ENCODE measurements at places on chromosomes 4 and X. TPM values are rescaled to one million over a fixed set of nuclear protein-coding genes. Genes with fewer than 3 reads are reported as not detected.

The GABRE gene
- not detected for total RNA-seq

The GABRG1 gene
- not detected for total RNA-seq

The NPFFR2 gene
- total RNA-seq, result not detected

The MAGEA8 gene
- total RNA-seq, result not detected

The SPP1 gene
- total RNA-seq, result 0.63 TPM

The TMEM156 gene
- total RNA-seq, result 43.3 TPM

The TRMT10A gene
- total RNA-seq, result 8.1 TPM

The ADH1B gene
- not detected for total RNA-seq

The HEPH gene
- total RNA-seq, result 0.20 TPM

The INTU gene
- not detected for total RNA-seq

The SSX4 gene
- not detected for total RNA-seq

The PAGE5 gene
- not detected for total RNA-seq

The FAM53A gene
- total RNA-seq, result 1.9 TPM

The CXCL10 gene
- 10.5 TPM for total RNA-seq

The TLR2 gene
- 4.6 TPM for total RNA-seq

The PDCL2 gene
- total RNA-seq, result not detected

The LRRC66 gene
- total RNA-seq, result 0.27 TPM

All from T-helper 1 cell treated with Interleukin-12 subunit alpha and Interleukin-12 subunit beta and Interleukin-4 antibody, amounts not matched to agents 30 ng/mL and 1 ng/mL, for 36 hours (primary cell).